ENCODE measurements at places on chromosomes 4 and X.

GRCh38 chrX:148047200-148047599 is 66.1 kb downstream of the FMR1NB start:
- no peak for DNase-seq

- DNase-seq = no peak
Measured at GRCh38 chrX:84175958-84176357, 12.0 kb downstream of the RPS6KA6 start.

DNA sequence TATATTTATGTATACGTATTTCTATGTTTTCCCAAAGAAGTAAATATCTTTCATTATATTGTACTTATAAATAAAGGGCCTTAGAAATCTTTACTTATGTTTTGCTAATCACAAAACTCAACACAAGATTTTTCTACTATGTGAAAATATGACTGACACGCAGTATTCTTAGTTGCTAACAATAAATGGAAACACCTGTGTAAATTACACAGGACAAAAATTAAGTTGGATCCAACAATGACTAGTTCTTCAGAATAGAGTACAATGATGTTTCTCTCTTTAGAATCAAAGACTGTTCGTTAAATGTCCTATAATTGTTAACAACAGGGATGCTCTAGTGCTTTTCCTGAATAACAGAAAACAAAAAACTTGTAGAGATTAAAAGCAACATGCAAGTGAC is 96.1 kb downstream of the PPP3CA start:
- no peak for DNase-seq

DNA sequence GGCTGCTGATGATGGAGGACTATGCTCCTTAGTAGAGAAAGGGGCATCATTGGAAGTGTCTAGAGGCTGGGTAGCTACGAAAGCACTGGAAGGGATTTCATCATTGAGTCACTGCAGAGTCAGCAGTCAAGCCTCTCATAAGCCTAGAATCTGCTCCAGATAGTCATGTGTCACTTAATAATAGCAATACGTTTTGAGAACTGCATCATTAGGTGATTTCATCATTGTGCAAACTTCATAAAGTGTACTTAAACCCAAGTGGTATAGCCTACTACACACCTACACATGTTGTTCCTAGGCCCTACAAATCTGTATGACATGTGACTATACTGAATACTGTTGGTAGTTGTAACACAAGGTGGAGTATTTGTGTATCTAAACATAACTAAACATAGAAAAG is 165.6 kb downstream of the PTTG2 start:
- DNase-seq = no peak

- DNase-seq = no peak
Measured at GRCh38 chr4:152369203-152369901, 166.5 kb downstream of the FBXW7 start.

GRCh38 chr4:133968174-133968573 is 233.4 kb downstream of the PABPC4L start:
- DNase-seq = no peak

DNA sequence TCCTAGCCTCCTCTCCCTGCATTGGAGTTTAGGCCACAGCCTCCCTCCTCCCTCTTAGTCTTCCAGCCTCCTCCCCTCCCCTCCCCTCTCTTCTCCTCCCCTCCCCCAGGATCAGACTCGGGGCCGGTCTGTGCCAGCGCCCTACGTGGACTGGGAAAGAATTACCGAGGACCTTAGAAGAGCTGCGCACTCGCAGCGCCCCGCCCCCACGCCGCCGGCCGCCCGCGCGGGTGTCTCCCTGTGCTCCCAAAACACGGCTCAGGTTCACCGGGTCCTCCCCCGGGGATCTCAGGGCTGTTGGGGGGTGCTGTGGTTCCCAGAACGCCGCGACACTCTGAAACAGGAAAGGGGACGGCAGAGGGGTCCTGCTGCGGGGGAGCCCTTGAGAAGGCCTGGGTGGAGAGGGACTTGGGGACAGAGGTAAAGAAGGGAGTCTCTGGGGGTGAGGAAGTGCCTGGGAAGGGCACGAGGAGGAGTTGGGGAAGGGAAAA is 122.3 kb upstream of the TBL1X start:
- DNase-seq = no peak

DNA sequence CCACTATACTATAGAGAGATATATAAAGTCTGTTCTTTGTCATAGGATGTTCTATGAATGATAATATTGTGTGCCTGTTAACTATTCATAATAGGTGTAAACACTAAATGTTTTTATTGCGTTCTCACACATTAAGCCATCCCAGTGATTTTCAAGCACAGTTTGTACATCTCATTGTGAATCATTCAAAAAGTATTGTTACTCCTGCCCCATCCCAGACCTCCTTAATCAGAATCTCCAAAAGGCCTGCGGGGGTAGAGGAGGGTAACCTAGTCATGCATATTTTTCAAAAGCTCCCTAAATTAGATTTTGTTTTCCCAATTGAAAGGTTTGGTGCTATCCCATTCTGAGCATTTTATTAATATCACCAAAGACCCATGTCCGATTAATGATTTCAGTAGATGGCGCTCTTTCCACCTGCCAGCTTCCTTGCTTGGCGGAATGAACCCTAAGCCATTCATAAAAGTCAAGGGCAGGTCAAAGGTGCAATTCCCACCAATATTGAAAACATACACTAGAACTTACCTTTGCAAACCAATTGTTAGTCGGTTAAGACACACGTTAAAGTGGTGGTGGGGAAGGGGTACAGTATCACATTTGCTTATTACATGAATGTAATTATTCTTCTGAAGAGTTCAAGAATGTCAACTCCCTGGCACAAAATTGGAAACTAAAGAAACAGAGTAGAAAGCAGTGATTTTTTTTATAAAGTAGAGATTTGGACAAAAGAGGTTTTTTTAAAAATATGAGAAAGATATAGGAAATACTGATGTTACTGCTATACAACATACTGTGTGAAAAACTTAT is 5.8 kb upstream of the TET2 start:
- DNase-seq = no peak
